CD4-positive, CD25-positive, alpha-beta regulatory T cell (primary cell): ENCODE measurements at places on chromosomes 4 and X. TPM values are rescaled to one million over a fixed set of nuclear protein-coding genes. Genes with fewer than 3 reads are reported as not detected.

CXCL1 gene
- polyA plus RNA-seq: not detected

PDGFRA gene
- polyA plus RNA-seq: not detected

TRIM75 gene
- polyA plus RNA-seq: not detected

IGFBP7 gene
- polyA plus RNA-seq: not detected

GAGE12E gene
- not detected for polyA plus RNA-seq

ALB gene
- polyA plus RNA-seq: not detected

ADH1C gene
- not detected for polyA plus RNA-seq

ARL13A gene
- polyA plus RNA-seq: not detected

FDCSP gene
- not detected for polyA plus RNA-seq

CXXC4 gene
- not detected for polyA plus RNA-seq

PDE5A gene
- polyA plus RNA-seq: 1.4 TPM

CSAG1 gene
- polyA plus RNA-seq: not detected

LGI2 gene
- not detected for polyA plus RNA-seq

CYTL1 gene
- not detected for polyA plus RNA-seq

TFDP3 gene
- not detected for polyA plus RNA-seq

RRH gene
- polyA plus RNA-seq: not detected

DMRTC1B gene
- polyA plus RNA-seq: 0.46 TPM

RELL1 gene
- polyA plus RNA-seq: 5.3 TPM

CAPN6 gene
- not detected for polyA plus RNA-seq

CDS1 gene
- 0.15 TPM for polyA plus RNA-seq

SPANXA2 gene
- not detected for polyA plus RNA-seq

ASB9 gene
- not detected for polyA plus RNA-seq

TMEM144 gene
- polyA plus RNA-seq: not detected

ABLIM2 gene
- polyA plus RNA-seq: 0.88 TPM

L1CAM gene
- not detected for polyA plus RNA-seq

PDLIM3 gene
- polyA plus RNA-seq: not detected

USP17L11 gene
- not detected for polyA plus RNA-seq

GABRB1 gene
- not detected for polyA plus RNA-seq

IL13RA2 gene
- not detected for polyA plus RNA-seq

CPXCR1 gene
- polyA plus RNA-seq: not detected

NHS gene
- 0.03 TPM for polyA plus RNA-seq

NONO gene
- polyA plus RNA-seq: 178 TPM

TMPRSS11F gene
- polyA plus RNA-seq: not detected

SLC2A9 gene
- 0.44 TPM for polyA plus RNA-seq

RADX gene
- 2.5 TPM for polyA plus RNA-seq

TREX2 gene
- polyA plus RNA-seq: 0.47 TPM

ALAS2 gene
- polyA plus RNA-seq: not detected

TCEAL1 gene
- 22.1 TPM for polyA plus RNA-seq

RGN gene
- not detected for polyA plus RNA-seq

TLR10 gene
- 0.20 TPM for polyA plus RNA-seq

ANKRD50 gene
- not detected for polyA plus RNA-seq

SPINK2 gene
- 10.8 TPM for polyA plus RNA-seq

TEX13C gene
- polyA plus RNA-seq: not detected

MTNR1A gene
- not detected for polyA plus RNA-seq

PORCN gene
- 11.9 TPM for polyA plus RNA-seq

DCAF12L1 gene
- polyA plus RNA-seq: not detected

MAP7D2 gene
- polyA plus RNA-seq: 0.22 TPM

STOX2 gene
- not detected for polyA plus RNA-seq

GABRQ gene
- not detected for polyA plus RNA-seq
